B cell (primary cell): ENCODE measurements at places on chromosomes 11 and 22.

- no peak for DNase-seq
Measured at GRCh38 chr11:2869561-2870427, 15.8 kb downstream of the CDKN1C start.

DNA sequence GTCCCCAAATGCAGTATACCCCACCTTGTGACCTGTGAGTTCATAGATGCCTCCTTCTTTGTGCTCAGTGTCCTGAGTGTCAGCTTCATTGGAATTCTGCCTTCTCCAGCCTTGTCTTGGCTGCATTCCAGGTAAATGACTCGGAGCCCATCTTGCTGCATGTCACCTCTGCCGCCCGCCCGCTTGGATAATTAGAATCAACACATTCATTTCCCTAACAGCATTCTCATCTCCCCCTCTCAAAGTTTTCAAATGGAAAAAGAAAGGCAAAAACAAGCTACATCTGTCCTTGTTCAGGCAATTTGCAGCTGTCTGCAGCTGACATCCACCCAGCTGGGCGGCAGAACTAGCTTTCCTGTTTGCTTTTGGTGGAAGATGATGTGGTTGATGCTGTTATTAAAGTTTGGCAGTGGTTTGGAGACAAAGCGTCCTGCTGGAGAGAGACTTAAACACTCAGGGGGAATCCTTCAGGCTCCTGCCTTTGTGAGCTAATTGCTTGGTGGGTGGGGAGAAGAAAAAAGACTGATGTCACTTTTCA, 198.8 kb upstream of the SEZ6L start:
- no peak for DNase-seq

DNA sequence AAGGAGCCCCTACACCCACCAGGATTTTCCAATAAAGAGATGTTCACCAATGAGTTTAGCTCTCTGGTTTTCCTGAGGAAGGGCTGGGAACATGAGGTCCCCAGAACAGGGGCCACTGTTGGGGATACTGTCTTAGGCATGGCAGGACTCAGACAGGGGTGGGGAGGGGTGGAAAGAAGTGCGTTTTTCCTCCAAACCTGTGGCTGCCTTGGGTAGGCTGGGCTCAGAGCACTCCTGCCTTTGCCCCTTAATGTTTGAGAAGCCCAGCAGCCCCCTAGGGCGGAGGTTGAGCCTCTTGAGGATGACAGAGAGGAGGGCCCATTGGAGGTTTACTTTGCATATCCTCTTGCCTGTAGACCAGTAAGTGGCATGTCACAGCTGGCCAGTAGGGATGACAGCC, 10.6 kb downstream of the MTFP1 start:
- no peak for DNase-seq

DNA sequence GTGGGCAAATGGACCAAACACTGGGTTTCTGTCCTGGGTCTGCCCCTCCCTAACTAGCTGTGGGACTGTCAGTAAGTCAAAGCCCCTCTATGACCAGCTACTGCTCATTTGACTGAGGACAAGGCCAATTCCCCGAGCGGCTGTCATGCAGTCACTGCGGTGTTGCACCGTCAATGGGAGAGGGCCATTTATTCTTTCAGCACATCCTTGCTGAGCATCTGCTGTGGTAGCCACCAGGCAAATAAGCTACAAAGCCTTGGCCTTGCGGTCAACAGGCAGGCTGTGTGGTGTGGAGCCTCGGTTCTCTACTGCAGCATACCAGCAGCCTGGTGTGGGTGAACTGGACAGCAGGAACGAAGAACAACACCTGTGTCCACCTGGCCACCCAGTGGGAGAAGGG, 25.8 kb upstream of the SERPIND1 start:
- no peak for DNase-seq

DNA sequence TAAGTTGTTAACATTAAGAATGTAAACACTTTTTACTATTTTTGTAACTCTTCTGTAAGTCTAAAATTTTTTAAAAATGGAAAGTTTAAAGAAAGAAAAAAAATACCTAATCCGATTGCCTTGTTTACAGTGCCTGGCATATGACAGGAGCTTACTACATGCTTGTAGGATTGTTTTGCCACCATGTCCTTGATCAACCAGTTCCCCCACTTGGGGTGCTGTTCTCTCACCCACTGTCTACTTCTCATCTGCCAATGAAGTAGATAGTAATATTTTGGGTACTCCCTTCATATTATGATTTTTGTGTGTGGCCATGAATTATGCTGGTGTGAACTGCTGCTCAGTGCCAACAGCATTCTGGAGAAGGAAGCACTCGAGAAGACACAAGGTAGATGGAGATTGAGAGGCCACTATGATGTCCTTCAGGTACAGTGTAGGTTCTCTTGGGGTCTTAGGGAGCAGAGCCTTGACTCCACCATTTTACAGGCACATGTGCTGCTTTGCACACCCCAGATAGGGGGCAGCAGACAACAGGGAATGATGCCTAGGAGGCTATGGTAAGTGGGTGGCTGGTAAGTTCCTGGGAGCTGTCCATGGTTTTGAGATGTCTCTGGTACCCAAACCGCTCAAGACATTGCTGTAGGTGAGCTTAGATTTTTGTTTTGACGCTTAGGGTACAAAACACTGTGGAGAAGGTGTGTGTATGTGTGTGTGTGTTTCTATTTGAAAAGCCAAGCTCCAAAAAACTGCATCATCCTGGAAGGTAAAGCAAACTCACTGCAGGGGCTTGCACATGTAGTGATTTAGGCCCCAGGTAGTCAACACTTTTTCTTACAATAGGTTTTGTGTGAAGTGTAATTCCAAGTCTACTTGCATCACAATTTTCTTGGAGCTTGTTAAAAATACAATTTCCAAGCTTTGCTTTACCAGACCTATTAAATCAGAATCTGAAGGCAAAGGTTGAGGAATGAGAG, 494.5 kb upstream of the LARGE1 start:
- DNase-seq = peak; percentile 3

DNA sequence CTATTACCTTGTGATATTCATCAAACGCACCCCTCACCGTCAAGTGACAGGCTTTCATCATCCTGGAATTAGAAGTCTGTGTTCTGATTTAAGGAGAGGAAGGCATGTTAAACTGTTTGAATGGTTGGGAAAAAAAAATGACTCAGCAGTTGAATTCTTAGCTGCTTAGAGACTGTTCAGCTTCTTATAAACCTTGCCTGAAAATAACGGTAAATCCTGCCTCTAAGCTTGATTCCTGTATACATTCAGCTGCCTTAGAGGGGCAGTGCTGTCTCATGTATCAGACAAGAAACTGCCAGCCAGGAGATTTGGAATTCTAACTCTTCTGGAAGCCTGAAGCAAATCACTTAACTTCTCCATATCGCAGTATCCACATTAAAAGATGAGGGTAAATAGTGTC, 437.4 kb downstream of the JRKL start:
- DNase-seq = no peak

DNA sequence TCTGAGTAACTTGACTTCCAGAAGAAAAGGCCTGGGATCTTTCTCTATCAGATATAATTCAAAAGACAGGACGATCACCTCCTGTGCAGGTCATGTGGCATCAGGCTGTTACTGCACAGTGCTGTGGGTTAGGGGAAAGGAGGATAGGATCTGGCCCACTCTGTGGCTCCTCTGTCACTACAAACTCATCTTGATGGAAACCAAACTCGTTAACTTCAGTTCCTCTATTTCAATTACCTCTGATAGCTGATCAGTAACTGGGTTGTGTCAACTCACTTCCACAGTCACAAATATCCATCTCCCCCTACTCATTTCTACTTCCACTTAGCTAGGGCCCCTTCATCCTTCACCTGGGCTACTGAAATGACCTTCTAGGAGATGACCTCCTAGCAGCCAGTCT, 95.2 kb downstream of the RCN1 start:
- no peak for DNase-seq

- no peak for DNase-seq
Measured at GRCh38 chr11:102513869-102514268, 16.7 kb downstream of the MMP7 start.

GRCh38 chr11:24587635-24588034, 90.8 kb downstream of the LUZP2 start:
- no peak for DNase-seq

GRCh38 chr22:47000888-47001287, 238.4 kb downstream of the TBC1D22A start:
- DNase-seq = no peak

- no peak for DNase-seq
Measured at GRCh38 chr11:78656984-78657383, 82.3 kb upstream of the NARS2 start.
